ENCODE measurements at places on chromosomes 2 and 18.

DNA sequence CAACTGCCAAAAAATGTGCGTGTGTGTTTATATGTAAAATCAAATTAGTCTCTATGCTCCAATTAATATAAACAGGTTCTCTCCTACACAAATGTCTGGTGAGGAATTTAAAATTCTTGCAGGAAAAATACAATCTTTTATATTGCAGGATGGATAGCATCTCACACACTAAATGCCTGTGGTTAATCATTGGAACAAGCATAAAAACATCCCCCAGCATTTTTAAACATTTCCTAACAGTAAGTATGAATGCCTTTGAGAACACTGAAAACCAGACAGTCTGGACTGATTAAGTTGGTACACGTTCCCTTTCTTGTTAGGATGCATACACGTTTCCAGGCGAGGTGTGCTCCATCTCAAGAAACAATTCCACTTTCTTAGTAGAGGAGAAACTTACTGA lies 29.9 kb upstream of the PDE1A start:
- peak; percentile 13 for DNase-seq

GRCh38 chr2:60596411-60596810 lies 43.0 kb upstream of the BCL11A start:
- DNase-seq = no peak

DNA sequence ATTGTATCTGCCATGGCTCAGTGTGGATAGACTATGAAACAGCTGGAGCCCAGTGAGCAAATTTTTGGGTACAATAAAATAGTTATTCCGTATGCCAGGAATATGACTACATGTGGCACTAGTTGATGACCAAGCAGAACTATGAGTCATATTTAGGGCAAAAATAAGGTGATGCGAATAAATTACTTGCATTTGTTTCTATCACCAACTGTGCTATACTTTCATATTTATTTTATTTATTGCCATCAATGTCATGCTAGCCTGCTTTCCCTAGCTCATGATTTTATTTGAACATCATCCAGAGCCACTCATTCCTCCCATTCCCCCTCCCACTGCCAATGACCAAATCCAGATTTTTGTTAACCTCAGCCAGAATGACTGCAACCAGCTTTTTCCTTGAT lies 13.3 kb upstream of the FAP start:
- peak; percentile 23 for DNase-seq

DNA sequence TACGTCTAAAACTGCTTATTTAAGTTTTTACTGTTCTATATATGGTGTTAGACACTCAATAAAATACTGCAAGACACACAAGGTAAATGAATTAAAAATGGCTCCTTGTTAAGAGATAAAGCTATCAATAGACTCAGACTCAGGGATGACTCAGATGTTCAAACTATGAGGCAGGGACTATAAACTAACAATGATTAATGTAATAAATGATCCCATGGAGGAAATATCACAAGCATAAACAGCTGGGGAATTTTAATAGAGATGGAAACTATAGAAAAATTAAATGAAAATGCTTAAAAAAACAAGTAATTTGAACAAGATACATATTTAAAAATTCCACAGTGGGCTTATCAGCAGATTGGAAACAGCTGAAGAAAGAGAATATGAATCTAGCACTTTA lies 650.8 kb downstream of the DCDC2C start:
- DNase-seq = no peak

DNA sequence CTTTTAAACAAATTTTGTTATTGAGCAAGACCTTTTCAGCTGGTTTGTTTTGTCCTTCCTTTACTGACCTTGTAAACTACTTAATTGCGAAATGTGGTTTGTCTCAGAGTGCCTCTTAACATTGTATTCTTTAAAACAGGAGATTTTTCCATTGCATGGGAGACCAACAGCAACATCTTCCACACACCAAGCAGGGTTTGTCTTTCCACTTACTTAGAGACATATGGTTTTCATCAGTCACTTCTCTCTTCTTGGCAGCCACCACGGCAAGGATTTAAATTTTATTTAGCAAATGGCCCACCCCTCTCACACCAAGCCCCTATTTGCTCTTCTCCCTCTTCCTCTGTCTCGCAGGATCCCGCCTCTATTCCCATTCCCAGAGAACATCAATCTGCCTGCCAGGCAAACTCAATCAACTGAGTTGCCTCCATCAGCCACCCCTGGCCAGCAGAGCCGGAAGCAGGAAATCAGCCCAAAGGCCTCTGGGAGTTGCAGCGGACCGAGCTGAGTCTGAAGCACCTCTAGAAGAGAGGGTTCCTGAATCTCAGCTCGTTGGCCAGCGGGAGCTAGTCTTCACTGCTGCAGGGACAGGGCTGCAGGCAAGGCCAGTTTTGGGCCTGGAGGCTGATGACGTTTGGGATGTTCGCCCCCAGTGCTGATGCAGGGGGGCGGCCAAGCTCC lies 11.3 kb upstream of the CIB4 start:
- DNase-seq = no peak

GRCh38 chr18:23267447-23267776 lies 132.1 kb downstream of the CABLES1 start:
- DNase-seq = no peak
